HFFc6 (cell line): ENCODE measurements at places on chromosomes 2 and 18.

DNA sequence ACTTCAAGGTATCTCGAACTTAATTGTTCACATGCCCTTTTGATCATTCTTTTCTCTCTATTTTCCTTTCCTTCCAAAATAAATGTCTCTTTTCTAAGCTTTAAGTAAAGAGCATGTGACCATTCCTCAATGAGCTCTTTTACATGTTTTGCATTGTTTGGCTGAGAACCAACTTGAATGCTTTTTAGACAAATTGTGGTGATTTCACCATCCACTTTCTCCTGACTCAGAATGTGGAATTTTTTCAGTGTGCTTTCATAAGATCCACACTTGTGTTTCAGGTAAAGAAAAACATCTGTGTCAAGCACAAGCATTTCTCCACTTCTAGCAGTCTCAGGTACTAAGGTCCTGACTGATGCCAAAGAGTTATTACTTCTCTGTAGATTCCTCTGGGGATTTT is 10.7 kb downstream of the RBM43 start:
- peak; percentile 74 for DNase-seq

DNA sequence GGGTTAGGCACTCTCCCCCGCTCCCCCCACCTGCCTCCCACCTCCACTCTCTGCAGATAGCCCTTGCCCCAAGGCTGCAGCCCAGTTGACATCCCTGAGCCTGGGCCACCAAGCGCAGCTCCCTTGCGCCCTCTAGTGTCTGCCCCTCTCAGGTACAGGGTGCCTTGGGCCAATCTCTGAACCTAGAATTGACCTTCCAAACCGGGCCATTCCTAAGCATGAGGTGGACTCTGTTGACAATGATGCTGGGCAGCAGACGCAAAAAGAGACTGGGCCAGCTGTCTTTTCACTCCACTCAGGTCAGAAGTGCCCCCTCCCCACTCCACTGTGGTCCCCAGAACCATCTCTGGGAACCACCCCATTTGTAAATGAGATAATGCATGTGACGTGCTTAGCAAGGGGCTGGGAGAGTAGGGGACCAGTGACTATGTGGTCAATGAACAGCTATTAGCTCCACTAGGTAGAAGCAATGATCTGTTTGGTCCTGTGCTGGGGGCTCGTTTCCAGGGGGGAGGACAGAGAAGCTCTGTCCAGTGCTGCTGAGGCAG is 43.3 kb upstream of the PLB1 start:
- DNase-seq = peak; percentile 21

DNA sequence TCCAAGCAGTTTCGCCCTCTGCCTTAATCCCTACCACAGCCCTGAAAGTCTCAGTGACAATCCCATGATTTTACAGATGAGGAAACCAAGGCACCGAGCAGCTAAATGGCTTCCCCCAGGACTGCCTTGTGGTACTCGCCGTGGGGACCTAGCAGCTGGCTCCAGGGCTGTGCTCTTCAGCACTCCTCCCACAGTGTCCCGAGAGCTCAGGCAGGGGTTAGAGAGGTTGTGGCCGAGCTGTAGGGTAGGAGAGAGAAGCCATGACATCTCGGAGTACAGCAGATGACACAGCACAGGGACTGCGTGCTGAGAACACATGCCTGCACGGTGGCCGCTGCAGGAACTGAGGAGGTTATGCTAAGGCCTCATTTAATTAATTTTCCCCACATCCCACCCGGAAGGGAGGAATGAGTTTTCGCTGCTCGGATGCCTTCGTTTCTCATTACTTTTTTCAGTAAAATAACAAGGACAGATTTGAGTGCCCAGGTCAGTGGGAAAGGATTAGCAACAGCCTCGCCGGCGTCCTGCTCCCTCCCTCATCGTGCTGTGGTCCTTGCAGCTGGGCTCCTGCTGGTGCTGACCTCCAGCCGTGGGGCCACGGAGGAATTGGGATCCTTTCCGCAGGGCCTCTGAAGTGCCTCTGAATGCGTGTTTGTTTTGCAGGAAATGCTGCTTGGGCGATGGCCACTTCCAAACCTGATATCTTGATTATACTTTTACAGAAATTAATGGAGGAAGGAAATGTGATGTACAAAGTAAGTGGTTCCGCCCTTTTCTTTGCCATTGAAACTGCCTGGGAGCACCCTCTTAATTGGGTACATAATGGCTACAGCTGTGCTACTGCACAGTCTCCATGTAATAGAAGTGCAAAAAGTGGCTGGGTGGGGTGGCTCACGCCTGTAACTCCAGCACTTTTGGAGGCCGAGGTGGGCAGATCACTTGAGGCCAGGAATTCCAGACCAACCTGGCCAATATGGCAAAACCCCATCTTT is 61.2 kb downstream of the WDSUB1 start:
- no peak for DNase-seq

DNA sequence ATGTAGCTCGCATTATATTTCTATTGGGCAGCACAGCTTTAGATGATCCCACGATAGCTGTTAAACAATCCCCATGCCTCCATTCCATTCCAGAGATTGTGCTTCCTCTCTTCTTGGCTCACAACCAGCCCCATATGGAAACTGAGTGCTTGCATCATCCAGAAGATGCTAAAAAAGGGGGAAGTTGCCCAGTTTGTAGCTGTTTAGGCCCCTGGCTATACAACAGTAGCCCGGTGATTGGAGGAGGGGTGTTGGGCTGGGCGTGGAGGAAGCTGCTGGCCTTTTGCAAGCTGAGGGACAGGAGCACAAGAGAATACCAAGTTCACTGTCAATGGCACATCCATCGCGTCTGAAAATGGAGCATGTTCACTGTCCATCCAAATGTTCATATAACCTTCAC is 360.2 kb downstream of the ALK start:
- DNase-seq = no peak

DNA sequence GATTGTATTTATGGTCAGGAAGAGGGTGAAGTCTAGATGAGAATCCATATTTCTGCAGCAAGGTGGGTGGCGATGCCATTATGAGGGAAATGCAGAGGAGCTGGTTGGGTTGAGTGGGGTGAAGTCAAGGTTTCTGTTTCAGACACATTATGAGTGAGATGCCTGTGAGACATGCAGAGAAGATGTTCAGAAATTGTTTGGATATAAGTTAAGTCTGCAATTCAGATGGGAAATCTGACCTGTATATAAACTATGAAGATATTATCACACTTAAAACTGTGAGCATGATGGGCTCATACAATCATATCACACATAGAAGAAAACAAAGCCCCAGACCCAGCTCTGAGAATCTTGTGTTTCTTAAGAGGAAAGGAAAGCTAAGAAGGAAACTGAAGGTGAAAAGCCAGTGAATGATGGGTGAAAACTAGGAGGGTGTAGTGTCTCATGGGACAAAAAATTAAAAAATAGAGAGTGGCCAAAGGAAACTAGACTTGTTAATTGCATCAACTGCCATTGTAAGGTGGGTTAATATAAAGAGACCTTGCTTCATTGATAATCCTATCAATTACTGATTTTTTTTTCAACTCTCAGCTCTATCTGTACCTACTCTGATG is 14.2 kb downstream of the GALNT5 start:
- DNase-seq = no peak

GRCh38 chr2:49973917-49974368 is 819.6 kb upstream of the FSHR start:
- DNase-seq = no peak

DNA sequence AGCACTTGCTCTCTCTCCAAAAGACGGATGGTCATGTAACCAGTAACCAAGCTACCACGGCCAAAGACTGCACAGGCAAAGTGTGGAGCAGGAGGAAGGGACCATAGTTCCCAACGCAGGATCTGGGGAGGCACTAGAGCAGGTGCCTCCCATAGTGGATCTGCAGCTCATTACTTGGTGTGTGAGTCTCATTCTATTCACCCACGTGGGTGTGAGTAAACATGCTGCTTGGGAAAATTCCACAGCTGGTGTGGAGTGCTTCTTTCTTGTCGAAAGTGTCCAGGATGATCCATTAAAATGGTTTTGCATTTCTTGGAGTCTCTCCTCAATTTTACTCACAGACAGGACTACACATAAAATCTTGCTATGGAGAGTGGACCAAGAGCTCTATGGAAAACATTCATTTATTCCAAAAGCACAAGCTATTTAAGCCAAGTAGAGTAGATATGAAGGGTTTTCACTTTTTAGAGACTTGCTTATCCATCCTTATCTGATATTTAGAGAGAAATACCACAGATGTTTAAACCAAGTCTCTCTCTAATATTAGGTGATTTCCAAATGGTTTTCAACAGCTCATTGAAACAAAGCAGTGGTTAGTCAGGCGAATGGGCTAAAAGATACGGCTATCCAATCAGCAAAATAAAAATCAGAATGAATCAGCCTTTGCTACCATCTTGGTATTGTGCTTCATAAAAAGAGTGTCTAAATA is 104.3 kb upstream of the CCDC195 start:
- no peak for DNase-seq

GRCh38 chr2:156673981-156674380 is 237.8 kb downstream of the GPD2 start:
- no peak for DNase-seq

- DNase-seq = peak; percentile 65
Measured at GRCh38 chr2:37457401-37457901, 113.0 kb downstream of the QPCT start.

DNA sequence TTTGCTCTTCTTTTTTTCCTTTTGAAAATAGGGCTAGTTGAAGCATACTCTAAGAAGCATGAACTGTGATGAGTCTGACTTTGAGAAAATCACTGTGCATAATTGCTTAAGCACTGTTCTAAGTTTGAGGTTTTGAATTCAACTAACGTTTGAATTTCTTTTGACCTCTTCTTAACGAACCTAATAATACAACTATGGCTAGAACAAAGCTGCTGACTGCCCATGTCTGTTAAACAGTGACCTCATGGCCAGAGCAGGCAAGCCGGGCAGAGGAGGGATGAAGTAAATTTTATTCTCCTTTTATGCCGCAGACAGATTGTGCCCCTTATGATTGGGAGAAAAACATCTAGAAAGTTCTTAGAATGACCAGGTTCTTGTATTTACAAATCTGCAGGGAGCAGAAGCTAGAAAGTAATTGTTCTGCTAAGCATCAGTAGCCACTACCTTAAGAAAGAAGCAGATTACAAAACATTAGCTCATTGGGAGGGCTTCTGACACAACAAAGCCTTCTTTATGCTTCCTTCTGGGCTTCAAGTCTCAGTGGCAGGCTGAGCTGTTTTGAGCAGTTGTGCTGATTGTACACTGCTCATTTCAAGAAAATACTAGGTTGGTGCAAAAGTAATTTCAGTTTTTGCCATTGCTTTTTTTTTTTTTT is 97.8 kb upstream of the RASGRP3 start:
- no peak for DNase-seq

DNA sequence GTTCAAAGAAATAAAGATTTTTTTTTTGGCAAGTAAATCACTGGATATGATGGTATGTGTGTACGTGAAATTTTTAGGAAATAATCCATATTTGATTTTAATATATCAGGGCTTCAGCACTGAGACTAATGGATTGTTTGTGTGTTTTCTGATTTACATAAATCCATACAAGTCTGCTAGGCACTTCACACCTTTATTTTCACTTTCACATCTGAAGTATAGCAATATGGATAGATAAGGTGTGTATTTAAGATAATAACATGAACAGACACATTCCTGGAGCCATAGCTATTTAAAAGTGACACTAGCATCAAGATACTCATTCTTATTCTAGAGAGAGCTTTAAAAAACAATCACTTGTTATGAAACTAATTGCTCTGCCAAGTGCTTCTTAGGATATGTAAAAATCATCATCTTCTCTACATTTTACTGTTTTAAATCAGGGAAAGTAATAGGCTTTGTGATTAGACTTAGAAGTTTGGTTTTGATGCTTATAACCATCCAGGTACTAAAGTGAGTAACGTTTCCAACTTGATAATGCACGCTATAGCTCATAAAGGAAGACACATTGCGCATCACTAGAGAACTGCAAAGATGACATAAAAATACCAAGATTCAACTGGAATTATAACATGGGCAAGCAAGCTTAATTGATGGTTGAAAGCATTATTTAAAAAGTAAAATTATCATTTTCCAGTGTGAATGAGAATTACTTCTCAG is 208.9 kb downstream of the ZEB2 start:
- DNase-seq = no peak

DNA sequence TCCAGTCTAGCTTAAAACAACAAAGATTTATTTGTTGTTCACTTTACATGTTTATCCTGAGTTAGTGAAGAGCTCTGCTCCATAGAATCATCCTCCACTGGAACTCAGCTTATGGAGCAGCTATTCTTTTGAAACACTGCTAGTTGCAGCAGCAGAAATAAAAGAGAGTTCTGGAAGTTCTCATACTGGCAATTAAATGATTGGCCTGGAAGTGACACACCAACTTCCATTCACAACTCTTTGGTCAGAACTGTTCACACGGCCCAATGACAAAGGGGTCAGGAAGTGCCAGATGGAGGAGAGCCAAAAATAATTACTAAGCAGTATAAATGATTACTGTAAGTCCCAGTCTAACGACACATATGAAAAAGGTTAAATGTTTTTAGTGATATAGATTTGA is 39.1 kb downstream of the FBXO11 start:
- peak; percentile 76 for DNase-seq

GRCh38 chr2:29755829-29756228 is 165.6 kb downstream of the ALK start:
- no peak for DNase-seq

- DNase-seq = no peak
Measured at GRCh38 chr2:19700861-19701585, 200.8 kb downstream of the TTC32 start.

DNA sequence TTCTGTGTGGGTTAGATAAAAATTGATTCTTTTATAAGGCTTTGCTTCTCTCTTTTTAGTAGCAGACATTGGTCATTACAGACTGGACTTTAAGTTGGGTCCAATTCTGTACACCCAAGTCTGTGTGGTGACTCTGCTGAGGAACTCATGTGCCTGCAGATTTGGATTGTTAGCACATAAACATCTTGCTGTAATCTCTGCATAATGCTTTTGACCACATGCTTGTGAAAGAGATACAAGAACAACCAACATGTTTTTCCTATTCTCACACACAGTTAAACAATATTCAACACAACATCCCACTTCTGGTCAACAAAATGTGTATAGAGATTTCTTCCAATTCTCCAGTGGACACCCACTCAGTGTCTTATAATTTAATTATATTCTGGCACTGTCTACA is 270.1 kb downstream of the RDH14 start:
- no peak for DNase-seq

GRCh38 chr2:159106109-159106508 is 137.7 kb downstream of the TANC1 start:
- DNase-seq = peak; percentile 71

GRCh38 chr2:186675380-186675779 is 18.5 kb upstream of the FAM171B start:
- DNase-seq = no peak

GRCh38 chr2:54879598-54880332 is 156.3 kb downstream of the EML6 start:
- no peak for DNase-seq

GRCh38 chr2:181649436-181649979 is 7.4 kb downstream of the CERKL start:
- DNase-seq = no peak

DNA sequence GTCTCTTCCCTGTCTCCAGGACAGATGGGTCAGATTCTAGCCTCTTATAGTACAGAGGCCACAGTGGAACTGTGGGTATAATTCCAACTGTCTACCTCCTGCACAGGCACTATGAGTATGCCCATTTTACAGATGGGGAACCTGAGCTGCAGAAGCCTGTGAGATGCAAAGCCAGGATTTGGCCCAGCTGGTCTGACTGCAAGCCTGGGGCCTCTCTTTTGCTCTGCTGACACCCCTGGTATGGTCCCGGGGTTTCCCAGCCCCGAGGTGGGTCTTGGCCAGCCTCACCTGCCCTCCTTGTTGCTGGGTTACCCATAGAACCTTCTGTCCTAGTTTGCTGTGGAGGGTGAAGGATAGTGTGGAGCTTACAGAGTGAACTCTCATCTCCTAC is 9.8 kb downstream of the HS6ST1 start:
- no peak for DNase-seq

- no peak for DNase-seq
Measured at GRCh38 chr2:23607925-23608324, 222.9 kb downstream of the KLHL29 start.
